ENCODE measurements at places on chromosomes 6 and 20.

GRCh38 chr6:39685489-39685826, 39.8 kb downstream of the KIF6 start:
- no peak for DNase-seq

DNA sequence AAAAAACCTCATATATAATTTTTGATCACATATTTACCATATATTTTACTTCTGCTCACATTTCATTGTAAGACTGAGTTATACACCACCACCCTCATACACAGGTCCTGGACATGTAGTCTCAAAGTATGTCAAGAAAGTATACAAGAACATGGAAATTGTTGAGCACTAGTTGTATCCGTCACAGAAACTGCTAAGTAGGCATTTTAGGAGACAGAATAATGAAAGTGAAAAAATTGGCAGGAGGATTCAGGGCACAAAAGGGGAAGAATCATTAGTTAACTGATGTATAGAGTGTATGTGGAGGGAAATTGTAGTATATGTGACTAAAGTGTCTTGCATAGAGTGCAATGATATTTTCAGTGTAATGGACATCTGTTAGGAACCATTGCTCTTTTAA, 458.8 kb downstream of the TFAP2B start:
- no peak for DNase-seq

DNA sequence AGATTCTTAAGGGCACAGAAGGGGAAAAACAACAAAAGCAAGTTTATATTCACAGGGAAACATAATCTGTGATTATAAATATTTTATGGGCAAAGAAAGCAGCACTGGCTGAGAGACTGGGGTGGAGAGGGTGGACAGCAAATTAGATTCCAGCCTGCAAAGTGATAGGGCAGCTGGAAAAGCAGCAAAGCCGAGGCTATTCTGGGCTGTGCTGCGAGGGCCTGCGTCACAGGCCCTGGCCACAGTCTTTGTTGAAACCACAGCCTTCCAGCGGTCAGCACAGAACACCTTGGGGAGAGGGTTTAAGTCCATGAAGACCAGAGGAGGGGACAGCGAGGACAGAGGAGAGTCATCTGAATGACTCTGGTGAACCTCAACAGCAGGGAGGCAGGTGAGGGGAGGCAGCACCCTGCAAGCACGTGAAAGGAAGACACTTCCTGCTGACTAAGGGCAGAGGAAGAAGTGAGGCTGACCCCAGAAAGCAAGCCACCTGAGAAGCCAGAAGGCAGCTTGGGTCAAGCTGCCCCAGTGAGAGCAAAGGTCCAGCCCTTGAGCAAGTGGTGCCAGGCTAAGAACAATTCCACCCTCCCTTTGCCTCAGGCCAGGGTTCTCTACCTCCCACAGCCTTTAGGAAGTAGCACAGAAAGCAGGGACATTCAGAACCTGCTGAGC, 17.1 kb downstream of the MRPL14 start:
- DNase-seq, result no peak

GRCh38 chr6:110475066-110475653, 1.3 kb downstream of the SLC22A16 start:
- no peak for DNase-seq

DNA sequence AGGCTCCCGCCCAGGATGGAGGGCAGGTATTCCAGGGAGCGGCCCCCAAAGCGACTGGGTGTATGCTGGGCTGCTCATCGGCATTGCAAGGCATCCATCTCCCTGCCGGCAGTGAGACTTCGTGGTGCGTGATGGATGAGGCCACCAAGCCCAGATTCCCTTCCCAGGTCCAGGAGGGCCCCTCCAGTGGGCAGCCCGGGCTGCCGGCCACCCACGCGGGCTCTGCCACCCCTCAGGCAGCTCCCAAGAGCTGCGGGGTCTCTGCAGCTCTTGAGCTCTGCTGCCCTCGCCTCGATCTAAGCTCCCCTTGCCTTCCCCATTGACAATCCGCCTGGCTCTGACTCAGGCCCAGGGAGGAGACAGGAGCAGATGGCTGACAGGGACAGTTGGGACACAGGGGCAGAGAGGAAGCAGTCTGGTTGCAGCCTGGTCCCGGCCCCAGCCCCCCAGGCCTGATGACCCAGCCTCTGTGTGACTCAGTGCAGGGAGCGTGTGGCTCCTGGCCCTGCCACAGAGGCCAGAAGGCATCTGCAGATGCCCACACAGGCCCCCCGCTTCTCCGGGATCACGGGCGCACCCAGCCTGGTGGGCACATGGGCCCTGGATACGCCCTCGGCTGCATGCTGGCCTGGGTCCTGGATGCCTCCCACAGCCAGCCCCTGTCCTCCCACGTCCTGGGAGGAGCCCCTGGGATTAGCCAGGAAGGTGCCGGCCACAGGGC, 33.0 kb downstream of the SLCO4A1 start:
- DNase-seq, result no peak

GRCh38 chr6:132954936-132955335, 140.6 kb downstream of the RPS12 start:
- DNase-seq, result no peak

DNA sequence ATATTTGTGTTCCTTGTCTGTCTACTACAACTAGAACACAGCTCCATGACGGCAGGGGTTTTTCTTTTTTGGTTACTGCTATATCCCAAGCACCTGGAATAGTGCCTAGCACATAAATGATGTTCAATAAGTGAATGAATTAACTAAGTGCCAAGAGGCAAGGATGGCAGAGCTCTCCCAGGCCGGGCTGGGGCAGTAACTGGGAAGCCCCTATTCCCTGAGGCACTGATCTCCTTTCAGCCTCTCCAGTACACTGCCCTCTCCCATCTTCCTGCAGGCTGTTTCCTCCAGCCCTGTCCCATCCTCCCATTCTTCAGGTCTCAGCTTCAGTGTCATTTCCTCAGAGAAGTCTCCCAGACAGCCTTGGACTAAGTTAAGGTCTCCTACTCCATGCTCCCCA, 29.0 kb upstream of the SPDEF start:
- DNase-seq, result no peak

DNA sequence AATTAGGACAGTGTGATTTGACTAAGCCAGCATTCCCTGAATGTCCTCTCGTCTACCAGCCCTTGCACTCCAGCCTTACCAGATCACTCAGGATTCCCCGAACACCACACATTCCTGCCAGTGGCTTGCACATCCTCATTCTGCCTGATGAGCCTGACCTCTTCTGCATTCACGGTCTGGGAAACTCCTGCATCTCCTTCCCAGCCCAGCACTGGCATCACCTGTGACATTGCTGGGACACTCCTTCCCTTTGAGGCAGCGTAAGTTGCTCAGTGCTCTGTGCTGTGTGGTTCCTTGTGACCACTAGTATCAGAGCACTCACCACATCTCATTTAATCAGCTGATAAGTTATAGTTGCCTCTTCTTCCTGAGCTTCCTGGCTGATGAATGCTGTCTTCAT, 17.3 kb downstream of the NCOA7 start:
- DNase-seq, result no peak

GRCh38 chr20:35120012-35120701, 27.0 kb downstream of the EDEM2 start:
- peak; percentile 19 for DNase-seq

DNA sequence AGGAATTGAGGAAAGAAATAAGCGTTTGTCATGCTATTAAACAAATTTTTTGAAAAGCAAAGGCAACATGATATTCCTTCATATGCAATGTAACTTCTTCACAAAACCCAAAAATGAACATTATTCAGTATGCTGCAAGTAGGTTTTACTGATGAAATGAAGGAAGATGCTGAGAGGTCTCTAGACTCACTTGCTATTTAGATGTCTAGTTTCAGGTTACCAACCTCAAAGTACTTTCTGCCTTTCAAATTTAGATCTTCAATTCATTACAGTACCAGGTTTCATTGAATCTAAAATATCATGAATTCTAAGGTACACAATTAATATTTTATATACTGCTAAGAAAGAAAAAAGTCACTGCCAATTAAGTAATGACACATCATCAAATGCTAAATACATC, 39.9 kb downstream of the MYO6 start:
- DNase-seq, result no peak

DNA sequence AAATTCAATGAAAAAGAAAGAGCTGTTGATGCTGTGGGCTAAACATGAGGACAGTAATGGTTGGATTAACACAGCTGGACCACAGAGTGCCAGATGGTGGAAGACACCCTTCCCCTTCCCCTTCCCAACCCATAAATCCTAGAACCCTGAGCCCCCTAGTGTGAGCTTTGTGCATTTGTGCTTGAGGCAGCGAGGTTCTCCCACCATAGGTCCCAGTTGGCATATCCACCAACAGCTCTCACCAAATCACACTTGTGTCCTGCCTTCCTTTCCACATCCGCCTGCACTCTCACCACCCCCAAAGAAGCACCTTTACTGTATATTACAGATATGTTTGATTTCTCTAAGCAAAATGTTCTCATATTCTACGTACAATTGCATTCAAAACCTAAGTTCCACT, 32.8 kb upstream of the HBS1L start:
- peak; percentile 36 for DNase-seq

GRCh38 chr6:12129523-12129922, 117.4 kb downstream of the HIVEP1 start:
- no peak for DNase-seq

- DNase-seq, result no peak
Measured at GRCh38 chr6:41716516-41717391, 18.7 kb downstream of the TFEB start.

- no peak for DNase-seq
Measured at GRCh38 chr20:34748709-34749108, 44.6 kb downstream of the TP53INP2 start.

DNA sequence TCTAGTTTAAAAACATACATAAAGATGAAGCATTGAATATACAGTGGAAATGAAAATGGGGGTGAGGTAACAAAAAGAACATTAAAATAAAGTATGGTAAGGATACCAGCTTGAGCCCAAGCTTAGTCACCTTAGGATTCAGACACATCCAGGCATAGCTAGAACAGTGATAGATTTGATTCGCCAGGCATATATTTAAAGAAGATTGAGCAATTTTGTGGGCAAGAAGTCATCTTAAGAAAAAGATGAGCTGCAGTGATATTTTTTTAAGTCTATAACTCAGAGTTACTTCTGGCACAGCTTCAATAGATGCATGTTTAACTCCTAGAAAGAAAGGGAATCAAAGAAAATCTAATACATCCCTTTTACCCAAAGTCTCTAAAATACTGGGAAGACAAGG, 97.9 kb downstream of the BMP5 start:
- DNase-seq, result no peak

DNA sequence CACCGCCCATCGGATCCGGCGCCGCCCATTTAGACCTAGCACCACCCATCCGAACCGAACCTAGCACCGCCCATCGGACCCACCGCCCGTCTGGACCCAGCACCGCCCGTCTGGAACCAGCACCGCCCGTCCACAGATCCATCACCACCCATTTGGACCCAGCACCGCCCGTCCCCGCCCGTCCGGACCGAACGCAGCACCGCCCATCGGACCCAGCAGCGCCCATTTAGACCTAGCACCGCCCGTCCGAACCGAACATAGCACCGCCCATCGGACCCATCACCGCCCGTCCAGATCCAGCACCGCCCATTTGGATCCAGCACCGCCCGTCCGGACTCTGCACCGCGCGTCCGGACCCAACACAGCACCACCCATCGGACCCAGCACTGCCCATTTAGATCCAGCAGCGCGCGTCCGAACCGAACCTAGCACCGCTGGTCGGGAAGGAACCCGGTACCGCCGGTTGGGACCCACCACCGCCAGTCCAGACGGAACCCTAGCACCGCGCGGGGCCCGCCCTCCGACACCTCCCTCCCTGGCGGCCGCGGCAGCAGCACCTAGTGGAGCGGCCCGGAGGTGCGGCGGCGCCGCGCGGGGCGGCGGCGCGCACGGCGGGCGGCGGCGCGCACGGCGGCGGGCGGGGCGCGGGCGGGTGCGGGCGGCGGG, 348 bp upstream of the AFDN start:
- DNase-seq, result peak; percentile 58

DNA sequence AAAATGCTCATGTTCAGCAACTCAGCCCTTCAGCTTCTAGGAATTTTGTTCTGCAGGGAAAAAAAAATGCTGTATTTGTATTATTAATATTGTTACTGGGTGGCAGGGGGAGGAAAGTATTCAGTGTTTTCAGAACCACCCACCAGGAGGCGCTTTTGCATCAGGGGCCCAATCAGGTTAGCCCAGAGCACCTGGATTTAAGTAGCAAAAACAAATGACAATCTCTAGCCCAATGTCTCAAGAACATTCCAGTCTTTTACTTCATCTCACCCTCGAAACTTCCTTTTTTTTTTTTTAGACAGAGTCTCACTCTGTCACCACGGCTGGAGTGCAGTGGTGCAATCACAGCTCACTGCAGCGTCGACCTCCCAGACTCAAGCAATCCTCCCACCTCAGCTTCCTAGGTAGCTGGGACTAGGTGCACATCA, 635 bp upstream of the C20orf203 start:
- DNase-seq, result peak; percentile 33

GRCh38 chr6:71452697-71453370, 164.2 kb downstream of the OGFRL1 start:
- DNase-seq, result no peak

- no peak for DNase-seq
Measured at GRCh38 chr20:58523971-58524315, 8.7 kb upstream of the APCDD1L start.

DNA sequence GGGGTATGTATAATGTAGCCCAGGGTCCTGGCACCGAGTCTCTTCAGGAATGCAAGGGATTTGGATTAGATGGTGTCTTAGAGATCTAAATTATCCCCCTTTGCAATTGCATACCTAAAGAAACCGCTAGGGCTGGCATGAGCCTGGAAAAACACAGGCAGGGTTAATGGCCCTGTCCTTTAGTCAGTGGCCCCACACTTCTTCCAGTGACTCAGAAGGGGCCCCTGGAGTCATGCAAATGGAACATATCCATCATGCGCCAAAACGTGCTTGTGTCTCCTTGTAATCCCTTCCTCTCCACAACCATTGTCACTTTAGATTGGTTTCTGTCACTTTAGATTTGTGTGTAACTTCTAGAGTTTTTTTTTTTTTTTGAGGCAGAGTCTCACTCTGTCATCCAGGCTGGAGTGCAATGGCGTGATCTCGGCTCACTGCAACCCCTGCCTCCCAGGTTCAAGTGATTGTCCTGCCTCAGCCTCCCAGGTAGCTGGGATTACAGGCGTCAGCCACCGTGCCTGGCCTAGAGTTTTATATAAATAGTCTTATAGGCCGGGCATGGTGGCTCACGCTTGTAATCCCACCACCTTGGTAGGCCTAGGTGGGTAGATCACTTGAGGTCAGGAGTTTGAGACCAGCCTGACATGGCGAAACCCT, 8.7 kb upstream of the MYBL2 start:
- peak; percentile 65 for DNase-seq

Measured in T-helper 2 cell treated with Interferon-gamma antibody and Interleukin-4, amounts not matched to agents 5 μg/mL and 100 μg/mL, for 36 hours (primary cell).